Activated T-cell treated with anti-CD3 and anti-CD28 coated beads, Interleukin-2, amount 50 U/mL, for 48 hours (primary cell): ENCODE measurements at places on chromosomes 16 and 17.

DNA sequence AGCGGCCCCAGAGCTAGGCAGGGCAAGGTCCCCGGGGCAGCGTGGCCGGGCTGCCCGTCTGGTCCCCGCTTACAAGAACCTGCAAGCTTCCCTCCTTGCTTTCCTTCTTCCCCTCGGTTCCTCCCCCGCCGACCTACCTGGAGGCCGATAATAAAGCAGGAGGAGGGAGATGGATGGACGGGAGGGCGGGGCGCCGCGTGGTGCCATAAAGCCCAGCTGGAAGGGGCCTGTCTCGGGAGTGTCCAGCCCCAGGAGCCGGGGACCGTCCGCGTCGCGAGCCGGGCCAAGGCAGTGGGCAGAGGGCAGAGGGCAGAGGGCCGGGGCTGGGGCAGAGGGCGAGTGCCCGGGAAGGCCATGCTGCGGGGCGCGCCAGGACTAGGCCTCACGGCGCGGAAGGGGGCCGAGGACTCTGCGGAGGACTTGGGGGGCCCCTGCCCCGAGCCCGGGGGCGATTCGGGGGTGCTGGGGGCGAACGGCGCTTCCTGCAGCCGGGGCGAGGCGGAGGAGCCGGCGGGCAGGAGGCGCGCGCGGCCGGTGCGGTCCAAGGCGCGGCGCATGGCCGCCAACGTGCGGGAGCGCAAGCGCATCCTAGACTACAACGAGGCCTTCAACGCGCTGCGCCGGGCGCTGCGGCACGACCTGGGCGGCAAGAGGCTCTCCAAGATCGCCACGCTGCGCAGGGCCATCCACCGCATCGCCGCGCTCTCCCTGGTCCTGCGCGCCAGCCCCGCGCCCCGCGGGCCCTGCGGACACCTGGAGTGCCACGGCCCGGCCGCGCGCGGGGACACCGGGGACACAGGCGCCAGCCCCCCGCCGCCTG lies at the start of gene BHLHA9:
TSS of gene BHLHA9 (plus strand) at position 235 of the 820 bp plus-strand sequence. CDS start at position 355, 120 bp downstream.
- DNase-seq, result no peak

DNA sequence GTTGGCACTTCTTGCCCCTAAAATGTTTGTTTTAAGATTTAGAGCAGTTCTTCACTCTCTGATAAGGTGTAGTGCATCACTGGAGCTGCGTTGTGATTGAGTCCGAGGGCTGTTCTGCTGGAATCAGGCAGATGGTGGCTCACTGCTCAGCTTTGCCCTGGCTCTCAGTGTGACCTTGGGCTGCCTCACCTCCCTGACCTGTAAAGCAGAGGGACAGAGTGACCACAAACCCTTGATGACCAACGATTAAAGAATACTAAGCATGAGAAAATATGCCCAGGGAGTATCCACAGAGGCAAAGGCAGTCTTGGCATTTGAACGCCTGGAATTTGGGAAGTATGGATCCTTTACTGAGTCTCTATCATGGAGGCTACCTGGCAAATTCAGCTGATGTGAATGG lies 18.1 kb downstream of the CMIP start:
- no peak for DNase-seq

DNA sequence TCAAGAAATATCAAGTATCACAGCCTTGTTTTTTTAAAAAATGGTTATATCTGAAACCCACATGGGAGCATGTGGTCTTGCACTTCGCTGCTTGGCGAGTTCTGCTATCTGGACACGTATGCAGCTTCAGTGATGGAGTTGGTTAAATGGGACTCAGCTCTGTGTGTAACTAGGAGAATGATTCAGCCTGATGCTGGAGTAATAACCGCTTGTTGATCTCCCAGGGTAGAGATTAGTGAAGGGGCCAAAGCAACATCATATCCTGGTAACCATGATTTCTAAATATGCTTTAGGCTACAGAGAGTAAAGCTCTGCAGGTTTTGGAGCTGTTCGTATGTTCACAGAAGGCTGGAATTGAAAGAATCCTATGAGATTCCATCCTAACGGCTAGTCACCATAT lies 63.2 kb downstream of the IQCK start:
- no peak for DNase-seq

GRCh38 chr17:38676706-38677504 lies 2.1 kb upstream of the EPOP start:
- DNase-seq, result peak; percentile 94

DNA sequence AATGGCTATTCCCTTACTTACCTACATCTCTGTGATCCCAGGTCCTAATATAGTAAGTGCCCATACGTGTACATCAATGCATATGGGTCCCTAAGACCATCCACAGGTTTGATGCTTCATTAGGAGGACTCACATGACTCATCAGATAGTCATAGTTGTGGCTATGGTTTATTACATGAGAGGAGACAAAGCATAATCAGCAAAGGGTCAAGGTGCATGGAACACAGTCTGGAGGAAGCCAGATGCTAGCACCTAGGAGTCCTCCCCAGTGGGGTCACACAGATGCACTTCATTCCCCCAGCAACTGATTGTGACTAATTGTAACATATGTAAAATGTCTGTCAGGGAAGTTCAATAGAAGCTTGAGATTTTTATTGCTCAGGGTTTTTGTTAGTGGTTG lies 42.8 kb downstream of the PHKB start:
- no peak for DNase-seq
